ENCODE measurements at places on chromosomes 16 and 17.

- DNase-seq = no peak
Measured at GRCh38 chr16:79598348-79599181, 2.0 kb downstream of the MAF start.

- no peak for DNase-seq
Measured at GRCh38 chr16:79466111-79466510, 134.4 kb downstream of the MAF start.

DNA sequence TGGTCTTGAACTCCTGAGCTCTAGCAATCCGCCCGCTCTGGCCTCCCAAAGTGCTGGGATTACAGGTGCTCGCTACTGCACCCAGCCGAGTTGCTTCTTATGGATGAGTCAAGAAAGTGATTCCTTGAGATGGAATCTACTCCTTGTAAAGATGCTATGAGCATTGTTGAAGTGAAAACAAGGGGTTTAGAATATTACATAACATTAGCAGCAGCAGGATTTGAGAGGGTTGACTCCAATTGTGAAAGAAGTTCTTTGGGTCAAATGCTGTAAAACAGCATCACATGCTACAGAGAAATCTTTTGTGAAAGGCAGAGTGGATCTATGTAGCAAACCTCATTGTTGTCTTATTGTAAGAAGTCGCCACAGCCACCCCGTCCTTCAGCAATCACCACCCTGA, 72.7 kb downstream of the NT5M start:
- no peak for DNase-seq

GRCh38 chr17:66635386-66636045, 199.4 kb upstream of the CACNG5 start:
- DNase-seq = no peak

- no peak for DNase-seq
Measured at GRCh38 chr17:45681706-45682105, 102.4 kb upstream of the CRHR1 start.
